ENCODE measurements at places on chromosomes 4 and X. TPM values are rescaled to one million over a fixed set of nuclear protein-coding genes. Genes with fewer than 3 reads are reported as not detected.
A peak's percentile ranks its signal among the peaks of the same experiment; 100 is the strongest.

GRCh38 chrX:48683411-48683982, at the start of gene WAS:
TSS of gene WAS (plus strand) at chrX:48683799. CDS start at chrX:48683854, 55 bp downstream.
- no peak for DNase-seq

DNA sequence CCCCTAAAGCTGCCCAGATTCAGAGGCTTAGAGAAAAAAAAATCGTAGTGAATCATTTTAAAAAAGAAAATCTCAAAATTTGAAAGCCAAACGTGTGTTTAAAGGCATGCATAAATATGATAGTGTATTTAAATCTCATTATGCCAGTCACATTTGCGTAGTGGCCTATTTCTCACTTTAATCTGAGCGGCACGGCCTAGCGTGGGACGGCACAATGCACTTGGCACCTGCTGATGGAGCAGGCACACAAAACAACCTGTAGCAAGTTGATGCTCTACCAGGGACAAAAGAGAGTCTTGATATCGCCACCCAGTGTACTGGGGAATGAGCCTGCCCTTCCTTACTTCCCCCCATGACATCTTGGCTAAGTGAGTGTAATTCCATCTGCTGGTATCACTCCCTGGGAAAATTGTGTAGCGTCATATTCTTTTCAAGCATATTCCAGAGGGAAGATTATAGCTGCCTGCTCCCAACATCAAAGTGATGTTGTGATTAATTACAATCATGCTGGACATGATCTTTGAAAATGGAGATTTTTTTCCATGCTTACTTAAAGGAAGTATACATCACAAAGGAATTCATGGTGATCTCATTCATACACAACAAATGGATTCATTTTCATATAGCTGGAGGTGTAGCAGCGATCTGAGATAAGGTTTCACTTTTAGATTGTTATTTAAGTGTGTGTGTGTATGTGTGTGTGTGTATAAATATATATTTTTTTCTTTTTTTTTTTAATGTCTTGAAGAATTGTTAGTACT, 138.8 kb downstream of the DCTD start:
- DNase-seq: no peak

- no peak for DNase-seq
Measured at GRCh38 chrX:14489437-14489836, 39.9 kb upstream of the GLRA2 start.

DNA sequence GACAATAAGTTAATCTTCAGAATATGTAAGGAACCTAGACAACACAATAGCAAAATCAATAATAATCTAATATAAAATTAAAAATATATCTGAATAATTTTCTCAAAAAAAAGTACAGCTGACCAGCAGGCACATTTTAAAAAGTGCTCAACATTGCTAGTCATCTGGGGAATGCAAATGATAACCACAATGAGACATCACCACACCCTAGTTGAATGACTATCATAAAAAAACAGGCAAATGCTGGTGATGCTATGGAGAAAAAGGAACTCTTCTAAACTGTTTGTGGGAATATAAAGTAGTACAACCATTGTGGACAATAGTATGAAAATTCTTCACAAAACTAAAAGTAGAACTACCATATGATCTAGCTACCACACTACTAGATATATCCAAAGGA, 956.9 kb upstream of the NDST4 start:
- no peak for DNase-seq

- peak; percentile 87 for DNase-seq
Measured at GRCh38 chr4:142474398-142475087, 371.6 kb downstream of the INPP4B start.

- DNase-seq: no peak
Measured at GRCh38 chr4:98517218-98518021, 141.0 kb downstream of the TSPAN5 start.

- no peak for DNase-seq
Measured at GRCh38 chrX:27706526-27706925, 101.3 kb upstream of the MAGEB10 start.

- no peak for DNase-seq
Measured at GRCh38 chr4:73674451-73674919, 54.2 kb upstream of the RASSF6 start.

DNA sequence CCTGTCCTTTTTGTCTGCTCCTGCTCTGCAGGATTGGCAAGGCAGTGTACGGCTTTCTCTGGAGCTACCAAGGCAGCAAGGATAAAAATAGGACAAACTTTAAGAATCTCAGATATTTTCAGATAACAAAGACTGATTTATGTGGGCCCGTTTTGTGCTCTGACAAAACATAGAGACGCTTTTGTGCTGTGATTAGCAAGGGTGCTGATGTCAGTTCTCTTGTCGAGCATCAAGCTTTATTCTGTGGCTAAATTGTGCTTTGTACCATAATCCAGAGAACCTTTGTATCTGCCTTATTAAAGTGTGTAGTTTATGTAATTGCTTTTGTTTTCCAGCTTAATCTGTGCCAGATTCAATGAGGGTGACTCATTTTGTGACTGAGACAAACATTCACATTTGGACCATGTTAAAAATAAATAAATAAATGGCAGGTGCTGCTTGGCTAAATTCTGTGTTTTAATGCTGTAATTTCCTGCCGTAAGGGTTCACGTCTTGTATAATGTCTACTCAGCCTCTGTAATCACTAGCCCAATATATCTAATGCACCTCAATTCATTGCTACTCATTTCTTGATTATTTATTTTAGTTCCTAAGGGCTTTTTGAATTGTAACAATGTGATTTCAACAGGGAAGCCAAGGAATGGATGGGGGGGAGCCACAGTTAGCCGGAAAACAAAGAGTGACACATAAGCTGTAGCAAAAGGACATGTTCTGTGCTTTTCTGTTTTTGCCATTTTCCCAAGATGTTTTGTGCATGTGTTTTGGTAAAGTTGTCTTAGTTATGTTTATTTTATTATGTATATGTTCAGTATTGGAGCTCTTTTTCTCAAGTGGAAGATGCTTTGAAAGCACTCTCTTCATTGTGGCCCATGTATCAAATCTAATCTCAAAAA, 75.1 kb downstream of the GAB1 start:
- DNase-seq: no peak

DNA sequence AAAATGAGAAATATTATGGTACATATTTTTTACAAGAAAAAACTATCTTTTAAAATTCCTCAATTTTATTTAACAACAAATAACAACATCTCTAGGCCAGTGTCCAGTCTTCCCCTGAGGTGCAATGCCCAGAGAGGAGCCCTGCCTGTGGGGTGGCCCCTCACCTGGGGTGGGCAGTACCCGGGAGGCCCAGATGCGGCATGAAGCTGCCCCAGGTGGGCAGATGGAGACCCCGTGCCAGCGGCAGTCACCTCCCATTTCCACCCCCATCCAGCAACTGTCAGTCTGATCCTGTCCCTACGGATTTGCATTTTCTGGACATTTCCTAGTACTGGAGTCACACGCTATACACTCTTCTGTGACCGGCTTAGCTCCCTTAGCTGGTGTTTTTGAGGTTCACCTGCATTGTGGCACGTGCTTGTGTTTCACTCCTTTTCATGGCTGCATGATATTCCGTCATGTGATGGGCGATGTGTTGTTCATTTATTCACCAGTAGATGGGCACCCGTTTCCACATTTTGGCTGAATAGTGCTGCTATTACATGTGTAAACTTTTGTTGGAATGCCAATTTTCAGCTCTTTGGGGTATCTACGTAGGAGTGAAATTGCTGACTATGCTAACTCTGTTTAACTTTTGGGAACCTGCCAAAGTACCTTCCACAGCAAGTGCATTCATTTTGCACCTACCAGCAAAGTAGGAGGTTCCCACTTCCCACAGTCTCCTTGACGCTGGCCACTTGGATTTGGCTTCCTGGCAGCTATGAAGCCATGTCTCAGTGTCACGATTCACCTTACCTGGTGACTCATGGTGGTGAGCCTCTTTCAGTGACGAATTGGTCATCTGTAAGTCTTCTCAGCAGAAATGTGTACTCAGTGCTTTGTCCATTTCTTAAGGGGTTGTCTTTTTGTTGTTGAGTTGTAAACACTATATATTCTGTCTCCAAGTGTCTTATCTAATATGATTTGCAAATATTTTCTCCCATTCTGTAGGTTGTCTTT, 11.7 kb upstream of the MAEA start:
- DNase-seq: no peak

GRCh38 chrX:116281106-116281505, 110.6 kb downstream of the AGTR2 start:
- DNase-seq: peak; percentile 61

GRCh38 chr4:84443523-84443922, 55.6 kb downstream of the NKX6-1 start:
- no peak for DNase-seq

DNA sequence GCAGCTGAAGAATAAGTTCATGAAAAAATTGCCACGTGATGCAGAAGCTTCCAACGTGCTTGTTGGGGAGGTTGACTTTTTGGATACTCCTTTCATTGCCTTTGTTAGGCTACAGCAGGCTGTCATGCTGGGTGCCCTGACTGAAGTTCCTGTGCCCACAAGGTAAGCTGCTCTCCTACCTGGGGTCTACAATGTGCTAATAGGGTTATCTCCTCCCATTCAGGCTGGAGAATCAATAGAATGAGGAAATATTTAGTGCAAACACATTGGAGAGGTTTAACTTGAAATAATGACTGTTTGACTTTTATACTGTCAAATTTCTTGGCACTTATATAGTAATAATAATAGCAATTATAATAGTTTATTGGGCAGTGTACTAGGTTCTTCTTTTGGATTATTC, 101.8 kb downstream of the SLC4A4 start:
- DNase-seq: no peak

DNA sequence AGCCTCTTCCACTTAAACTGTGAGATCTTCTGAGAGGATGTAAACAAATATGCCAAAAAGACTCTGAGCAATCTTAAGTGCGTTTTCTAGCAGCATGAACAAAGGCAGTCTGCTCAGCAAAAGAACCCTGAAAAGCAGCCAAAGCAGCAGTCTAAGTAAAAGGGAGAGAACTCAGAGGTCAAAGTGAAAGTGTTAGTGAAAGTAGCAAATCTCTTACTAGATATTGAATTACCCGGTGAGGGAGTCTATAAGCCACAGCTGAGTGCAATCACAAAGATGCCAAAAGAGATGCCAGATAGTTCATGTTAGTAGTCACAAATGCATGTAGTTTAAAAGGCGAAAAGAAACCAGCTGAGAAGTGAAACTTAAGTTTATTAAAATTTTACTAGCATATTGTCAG, 7.9 kb upstream of the GNRHR start:
- DNase-seq: no peak

DNA sequence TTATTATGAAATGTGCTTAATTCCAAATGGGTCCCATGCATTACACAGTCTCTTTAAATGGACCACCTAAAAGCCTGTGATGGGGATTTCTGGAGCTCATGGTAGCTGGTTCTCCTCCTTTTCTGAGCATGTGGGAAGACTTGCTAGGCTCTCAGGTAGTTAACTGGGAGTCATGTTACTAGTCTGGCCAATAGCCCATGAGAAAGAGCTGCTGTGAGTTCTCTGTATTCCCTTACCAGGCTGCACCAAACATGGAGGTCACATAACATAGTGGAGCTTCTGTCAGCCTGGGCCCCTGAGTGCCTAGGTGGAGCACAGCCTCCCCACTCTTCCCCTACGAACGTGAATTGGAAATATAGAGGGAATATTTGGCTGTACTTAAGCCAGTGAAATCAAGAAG, 198.4 kb downstream of the MAML3 start:
- DNase-seq: no peak

DNA sequence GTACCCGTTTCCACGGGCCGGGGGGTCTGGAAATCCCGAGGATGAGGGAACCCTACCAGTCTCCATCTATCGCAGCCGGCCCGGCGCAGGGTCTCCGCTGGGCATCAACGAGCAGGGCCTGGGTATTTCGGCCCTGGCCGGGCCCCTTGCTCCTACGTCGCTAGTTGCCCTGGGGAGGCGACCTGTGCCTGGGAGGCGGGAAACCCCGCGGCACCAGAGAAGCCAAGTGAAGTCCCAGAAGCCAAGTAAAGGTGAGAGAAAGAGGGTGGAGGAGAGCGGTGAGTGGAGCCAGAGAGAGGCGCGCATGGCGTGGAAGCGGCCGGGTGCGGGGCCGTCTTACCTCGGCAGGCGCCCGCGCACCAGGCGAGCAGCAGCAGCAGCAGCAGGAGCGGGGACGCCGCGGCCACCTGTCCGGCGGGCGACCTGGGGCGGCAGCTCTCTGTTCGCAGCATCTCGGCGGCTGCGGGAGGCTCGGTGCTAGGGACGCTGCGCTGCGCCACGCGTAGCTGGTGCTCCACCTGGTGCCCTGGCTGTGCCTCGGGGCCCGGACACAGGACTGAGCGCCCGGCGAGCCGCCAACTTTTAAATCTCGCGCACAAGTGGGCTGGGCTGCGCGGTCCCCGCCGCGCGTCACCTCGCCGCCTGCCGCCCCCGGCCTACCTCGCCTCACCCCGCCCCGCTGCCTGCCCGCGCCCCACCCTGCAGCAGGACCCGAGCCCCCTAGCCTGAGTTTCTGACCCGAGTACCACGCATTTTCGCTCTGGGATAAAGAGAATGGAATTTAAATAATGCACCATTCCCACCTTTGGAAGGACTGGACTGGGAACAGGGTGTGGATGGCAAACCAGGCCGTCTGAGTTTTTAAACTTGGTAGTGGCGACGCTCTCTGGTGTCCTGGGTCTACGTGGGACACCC, at the start of gene NMU:
Gene NMU (minus strand): TSS at position 558 of the 915 bp plus-strand sequence. CDS start 106 bp downstream, at position 452.
- DNase-seq: peak; percentile 61

DNA sequence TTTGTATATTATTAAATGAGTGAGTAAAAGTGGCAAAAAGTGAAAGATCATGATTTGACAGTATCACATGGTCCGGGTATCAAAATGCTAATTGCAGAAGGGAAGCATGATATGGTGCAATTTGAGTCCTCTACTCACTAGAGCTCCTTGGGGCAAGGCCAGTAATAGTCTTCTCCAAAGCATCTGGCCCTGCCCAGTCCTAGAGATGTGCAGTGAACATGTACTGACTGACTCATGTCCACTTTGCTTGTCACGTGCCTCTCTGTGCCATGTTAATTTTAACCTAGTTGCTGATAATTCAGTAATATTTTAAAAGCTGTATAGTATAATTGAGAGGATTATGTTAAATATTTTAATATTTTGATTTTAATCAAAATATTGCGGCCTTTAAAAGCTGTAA, 54.6 kb upstream of the TENM3 start:
- no peak for DNase-seq

DNA sequence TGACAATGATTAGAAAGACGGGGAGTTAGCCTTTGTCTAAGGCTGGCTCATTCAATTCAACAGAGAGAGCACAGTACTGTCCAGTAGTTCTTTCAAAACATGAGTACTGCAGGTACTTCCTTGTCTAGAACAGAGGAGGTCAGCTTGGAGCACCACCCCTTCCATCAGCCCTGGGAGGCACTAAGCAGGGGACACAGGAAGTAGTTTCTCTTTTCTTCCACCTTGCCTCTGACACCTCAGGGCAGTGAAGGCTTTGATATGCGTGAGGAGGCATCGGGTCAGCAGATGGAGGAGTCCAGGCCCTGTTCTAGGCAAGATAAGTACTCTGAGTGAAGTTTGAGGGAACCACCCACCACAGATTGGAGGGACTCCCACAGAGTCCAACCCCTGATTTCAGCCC, 33.1 kb downstream of the MAGEB10 start:
- DNase-seq: no peak

FRMD7 gene
- total RNA-seq: not detected

ARHGAP10 gene
- 9.3 TPM for total RNA-seq

PROM1 gene
- total RNA-seq: 61.7 TPM

IQCM gene
- not detected for total RNA-seq

RIBC1 gene
- total RNA-seq: 2.6 TPM

TEX13D gene
- total RNA-seq: not detected

ZNF182 gene
- 0.81 TPM for total RNA-seq

PLAC8 gene
- total RNA-seq: 10.8 TPM

All from HT-29 (cell line).